ENCODE measurements at places on chromosomes 3 and 15.

- no peak for DNase-seq
Measured at GRCh38 chr3:179921500-179921899, 115.2 kb downstream of the PEX5L start.

DNA sequence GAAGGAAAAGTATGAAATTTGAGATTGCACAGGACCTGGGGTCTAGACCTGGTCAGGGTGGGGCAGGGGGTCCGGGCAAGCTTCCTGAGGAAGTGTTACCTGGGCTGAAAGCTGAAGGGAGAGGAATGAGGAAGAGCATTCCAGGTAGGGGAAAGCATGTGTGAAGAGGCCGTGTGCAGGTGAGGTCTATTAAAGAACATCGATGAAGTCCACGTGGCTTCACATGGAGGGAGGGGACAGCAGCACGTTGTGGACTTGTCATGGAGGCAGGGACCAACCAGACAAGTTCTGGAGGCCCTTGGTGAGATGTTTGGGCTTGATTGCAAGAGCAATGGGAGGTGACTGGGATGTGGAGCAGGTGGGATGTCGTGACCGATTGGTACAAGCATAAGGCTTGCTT is 47.1 kb downstream of the IDH2 start:
- no peak for DNase-seq

DNA sequence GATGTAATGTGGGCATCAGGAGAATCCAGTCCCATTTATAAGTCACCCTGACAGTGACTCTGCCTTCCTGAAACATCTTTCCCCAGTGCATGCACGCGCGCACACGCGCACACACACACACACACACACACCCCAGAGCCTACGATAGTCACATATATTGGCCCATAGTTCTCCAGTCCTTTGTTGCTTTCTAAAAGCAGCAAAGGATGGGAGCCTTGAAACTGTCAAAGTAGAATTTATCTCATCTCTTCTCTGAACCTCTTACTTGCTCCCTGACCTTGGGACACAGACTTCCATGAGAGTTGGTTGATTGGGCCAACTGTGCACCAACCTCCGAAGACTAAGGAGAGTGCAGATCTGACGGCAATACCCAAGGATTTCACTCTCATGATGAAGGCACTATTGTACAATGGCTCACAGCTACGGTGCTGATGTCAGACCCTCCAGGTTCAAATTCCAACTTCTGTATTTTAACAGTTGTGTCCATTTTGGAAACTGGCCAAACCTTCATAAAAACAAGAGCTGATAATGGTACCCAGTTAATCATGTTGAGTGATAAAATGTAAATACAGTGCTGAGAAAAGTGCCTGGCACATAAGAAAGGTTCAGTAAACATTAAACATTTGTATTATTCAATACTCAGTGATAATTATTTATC is 8.3 kb downstream of the CPA3 start:
- DNase-seq: no peak

- no peak for DNase-seq
Measured at GRCh38 chr3:21326704-21327475, 424.1 kb downstream of the ZNF385D start.

- DNase-seq: no peak
Measured at GRCh38 chr15:31331389-31331788, 4.8 kb downstream of the KLF13 start.

DNA sequence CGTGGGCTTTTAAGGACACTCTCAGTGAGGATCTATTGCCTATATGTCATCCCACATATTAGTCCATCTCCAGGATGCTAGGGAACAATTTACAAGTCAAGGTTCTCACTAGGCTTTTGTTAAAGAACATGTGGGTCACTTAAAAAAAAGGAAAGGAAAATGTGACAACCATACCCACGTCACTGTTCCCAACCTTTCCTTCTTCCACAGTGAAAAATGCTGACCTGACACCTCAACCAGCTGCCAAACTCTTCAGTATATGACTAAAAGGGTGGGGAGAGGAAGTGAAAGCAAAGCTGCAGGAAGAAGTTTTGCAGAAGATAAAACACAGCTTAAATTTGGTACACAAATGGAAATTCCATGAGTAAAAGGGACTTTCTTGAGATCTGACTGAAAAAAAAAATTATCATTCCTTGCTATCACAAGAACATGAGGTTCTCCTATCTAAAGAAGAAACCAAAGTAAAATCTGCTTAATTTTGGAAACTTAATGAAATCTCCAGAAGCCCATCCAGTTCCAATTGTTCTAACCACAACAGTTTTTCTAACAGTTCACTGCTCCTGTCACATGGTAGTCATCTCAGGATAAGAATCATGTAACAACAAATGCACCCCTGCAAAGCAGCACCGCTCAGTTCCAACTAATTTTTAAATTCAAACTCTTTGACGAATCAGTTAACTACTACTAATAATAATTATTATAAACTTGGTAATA is 117.0 kb upstream of the TSPAN3 start:
- no peak for DNase-seq

GRCh38 chr3:177521305-177521704 is 324.0 kb upstream of the TBL1XR1 start:
- DNase-seq: no peak

- DNase-seq: no peak
Measured at GRCh38 chr15:39028069-39028468, 463.5 kb upstream of the RASGRP1 start.

DNA sequence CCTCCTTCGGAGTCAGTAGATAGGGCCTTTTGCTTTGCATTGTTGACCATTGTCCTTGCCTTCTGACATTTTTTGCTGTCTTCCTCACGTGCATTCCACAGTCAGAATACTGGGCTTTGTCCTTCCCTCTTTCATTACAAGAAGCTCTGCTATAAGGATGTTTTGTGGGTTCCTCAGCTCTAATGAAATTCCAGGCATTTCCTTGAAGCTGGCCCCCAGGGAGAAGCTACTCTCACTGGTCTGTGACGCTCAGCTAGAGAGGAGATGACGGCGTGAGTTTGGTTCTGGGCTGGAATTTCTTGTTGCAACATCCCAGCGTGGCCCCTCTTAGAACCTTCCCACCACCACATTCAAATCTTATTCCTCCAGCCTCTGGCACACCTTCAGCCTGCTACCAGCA is 210.2 kb downstream of the TJP1 start:
- DNase-seq: no peak

- DNase-seq: no peak
Measured at GRCh38 chr15:83109532-83109931, 2.1 kb downstream of the TM6SF1 start.

GRCh38 chr15:98838387-98839259 is 169.0 kb downstream of the PGPEP1L start:
- DNase-seq: no peak

DNA sequence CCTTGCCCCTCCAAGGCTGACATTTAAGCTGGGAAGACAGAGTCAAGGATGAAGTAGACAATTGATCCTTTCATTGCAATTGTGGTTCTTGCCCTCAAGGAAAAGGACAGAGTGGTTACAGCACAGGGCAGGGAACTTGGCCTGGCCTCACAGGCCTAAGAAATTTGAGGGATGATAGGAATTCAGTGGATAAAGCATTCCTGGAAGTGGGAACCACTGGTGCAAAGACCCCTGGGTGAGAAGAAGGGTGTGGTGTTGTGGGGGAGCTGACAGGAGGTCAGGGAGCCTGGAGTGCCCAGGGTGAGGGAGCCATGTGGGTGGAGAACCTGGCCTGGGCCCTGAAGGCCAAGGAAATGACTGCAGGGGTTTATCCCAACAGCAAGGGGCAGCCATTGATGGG is 287.4 kb downstream of the UACA start:
- DNase-seq: no peak

GRCh38 chr3:78970656-78971055 is 797.1 kb downstream of the ROBO1 start:
- DNase-seq: no peak

- DNase-seq: no peak
Measured at GRCh38 chr15:39961051-39961450, 27.1 kb downstream of the EIF2AK4 start.

GRCh38 chr3:14144423-14145075 is 19.7 kb downstream of the TMEM43 start:
- DNase-seq: no peak

GRCh38 chr3:171178714-171179113 is 152.2 kb upstream of the SLC2A2 start:
- DNase-seq: no peak

GRCh38 chr3:161337311-161337710 is 34.0 kb downstream of the SPTSSB start:
- DNase-seq: no peak

DNA sequence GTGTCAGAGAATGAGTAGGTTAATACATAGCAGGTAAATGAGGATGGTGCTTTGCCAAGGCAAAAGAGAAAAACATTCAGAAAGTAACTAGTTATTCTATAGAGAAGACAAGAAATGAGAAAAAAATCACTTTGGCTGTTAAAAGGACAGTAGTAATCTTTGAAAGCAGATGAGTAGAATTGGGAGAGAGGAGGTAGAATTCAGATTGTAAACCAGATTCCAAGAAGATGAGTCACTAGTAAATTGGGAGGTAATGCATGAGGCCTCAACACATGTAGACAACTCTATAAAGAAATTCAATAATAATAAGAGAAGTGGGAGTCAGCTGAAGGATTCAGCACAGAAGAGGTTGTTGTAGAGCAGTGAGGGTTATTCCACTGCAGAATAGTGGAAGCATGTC is 81.4 kb downstream of the MBNL1 start:
- DNase-seq: no peak

DNA sequence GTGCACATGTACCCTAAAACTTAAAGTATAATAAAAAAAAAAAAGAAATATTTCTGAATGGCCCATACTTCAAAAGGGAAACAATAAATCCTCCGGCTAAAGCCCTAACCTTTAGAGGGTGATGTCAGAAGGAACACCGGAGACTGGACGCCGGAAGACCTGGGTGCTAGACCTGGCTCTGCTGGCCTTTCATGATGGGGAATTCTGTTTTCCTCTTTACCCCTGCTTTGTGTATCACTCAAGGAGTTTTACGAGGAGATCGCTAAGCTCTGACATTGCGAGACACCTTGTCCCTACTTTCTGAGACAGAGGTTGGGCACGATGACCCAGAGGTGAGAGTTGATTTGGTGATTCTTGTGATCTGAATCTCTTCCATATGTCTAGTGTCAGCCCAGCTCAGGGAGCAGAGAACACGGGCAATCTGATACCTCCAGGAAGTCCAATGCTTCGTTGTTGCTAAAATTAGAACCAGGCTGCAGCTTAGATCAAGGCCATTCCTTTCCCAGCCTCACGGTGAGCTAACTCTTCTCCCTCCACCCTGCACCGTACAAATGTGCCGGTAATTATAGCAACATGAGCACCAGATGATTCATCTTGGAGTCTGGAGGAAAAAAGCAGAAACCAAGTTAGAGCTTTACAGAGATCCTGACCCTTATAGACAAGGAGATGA is 42.0 kb upstream of the CFAP161 start:
- no peak for DNase-seq

- DNase-seq: no peak
Measured at GRCh38 chr3:10518506-10519150, 13.2 kb upstream of the ATP2B2 start.

DNA sequence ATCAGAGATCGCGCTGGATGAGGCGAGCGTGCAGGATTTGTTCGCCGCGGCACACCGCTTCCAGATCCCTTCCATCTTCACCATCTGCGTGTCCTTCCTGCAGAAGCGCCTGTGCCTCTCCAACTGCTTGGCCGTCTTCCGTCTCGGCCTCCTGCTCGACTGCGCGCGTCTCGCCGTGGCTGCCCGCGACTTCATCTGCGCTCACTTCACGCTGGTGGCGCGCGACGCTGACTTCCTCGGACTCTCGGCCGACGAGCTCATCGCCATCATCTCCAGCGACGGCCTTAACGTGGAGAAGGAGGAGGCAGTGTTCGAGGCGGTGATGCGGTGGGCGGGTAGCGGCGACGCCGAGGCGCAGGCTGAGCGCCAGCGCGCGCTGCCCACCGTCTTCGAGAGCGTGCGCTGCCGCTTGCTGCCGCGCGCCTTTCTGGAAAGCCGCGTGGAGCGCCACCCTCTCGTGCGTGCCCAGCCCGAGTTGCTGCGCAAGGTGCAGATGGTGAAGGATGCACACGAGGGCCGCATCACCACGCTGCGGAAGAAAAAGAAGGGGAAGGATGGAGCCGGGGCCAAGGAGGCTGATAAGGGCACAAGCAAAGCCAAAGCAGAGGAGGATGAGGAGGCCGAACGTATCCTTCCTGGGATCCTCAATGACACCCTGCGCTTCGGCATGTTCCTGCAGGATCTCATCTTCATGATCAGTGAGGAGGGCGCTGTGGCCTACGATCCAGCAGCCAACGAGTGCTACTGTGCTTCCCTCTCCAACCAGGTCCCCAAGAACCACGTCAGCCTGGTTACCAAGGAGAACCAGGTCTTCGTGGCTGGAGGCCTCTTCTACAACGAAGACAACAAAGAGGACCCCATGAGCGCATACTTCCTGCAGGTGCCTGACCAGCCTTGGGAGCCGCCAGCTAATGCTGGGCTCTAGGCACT is 819 bp downstream of the KLHL40 start:
- no peak for DNase-seq

- no peak for DNase-seq
Measured at GRCh38 chr3:377158-377561, 180.6 kb downstream of the CHL1 start.

DNA sequence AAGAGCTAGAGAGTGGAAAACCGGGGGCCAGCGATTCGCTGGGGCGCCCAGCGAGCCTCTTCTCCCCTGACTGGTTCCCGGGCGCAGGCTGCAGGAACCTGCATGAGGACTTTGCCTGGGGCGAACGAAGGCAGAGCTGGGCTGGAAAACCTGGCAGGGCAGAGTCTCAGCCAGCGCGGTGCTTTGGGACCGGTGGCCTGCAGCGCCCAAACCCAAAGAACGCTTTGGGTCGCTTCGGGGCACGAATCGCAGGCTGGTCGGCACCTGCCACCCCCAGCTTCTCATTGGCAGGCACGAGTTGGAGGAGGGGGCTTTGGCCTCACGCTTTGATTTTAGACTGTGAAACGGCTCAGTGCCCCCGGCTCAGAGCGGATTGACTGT is 3.0 kb downstream of the ONECUT1 start:
- no peak for DNase-seq

DNA sequence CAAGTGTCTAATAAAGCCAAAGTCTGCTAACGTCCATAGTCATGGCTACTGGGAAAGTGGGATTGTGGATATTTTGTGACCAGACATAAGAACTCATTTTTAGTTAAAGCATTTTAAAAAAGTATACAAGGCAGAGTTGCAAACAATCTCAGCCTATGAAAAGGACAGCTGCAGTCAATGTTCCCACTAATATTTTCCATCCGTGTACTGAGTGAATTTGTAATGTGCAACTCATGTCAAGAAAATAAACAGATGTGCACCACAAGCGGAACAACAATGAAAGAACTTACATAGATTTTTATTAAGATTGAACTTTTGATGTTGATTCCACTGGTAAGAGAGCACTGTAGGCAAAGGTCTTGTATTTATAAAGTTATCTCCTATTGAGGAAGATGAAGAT is 231.3 kb upstream of the SEMA6D start:
- DNase-seq: no peak

DNA sequence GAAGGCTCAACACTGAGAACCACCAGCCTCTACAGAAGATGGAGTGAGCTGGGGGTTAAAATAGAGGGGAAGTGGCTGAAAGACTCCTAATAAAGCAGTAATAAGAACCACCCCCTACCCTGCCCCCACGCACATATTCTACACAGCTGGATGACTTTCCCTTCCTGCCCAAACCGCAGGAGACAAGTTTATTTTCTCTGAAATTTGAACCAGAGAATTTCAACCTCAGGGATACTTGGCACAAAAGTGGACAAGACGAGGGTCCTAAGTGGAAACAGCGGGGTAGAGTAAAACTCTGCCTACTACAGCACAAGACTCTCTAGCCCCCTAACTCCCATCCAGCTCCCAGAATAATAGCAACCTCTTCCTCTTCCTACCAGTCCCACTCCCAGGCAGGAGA is 28.4 kb downstream of the USF3 start:
- DNase-seq: no peak
